Left ventricle myocardium inferior (tissue), 1 donor: ENCODE measurements at places on chromosomes 12 and 14.

- no peak for DNase-seq
These were observed 29.2 kb downstream of the RPH3A start for GRCh38 chr12:112820796-112821195.

DNA sequence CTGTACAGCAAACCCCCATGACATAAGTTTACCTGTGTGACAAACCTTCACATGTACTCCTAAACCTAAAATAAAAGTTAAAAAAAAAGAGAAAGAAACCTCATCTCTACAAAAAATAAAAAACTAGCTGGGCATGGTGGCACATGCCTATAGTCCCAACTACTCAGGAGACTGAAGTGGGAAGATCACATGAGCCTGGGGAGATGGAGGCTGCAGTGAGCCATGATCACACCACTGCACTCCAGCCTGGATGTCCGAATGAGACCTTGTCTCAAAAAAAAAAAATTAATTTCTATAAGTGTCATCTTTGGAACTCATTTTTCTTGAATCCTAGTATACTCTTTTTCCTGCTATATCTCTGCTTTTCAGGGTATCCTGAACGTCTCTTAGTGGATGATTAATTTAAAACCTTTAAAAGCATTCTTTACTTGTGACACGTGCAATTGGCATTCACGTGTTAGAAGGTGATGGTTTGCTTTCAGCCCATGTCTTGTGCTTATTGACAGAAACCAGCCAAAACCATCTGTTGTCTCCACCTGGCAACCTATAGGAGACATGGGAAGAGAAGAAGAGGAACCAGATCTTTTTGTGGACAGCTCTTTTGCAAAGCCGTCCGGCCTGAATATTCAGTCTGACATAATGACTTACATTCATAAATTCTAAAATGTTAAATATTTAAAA, 30.6 kb upstream of the PPFIBP1 start:
- no peak for DNase-seq

GRCh38 chr14:85535321-85535720, 5.4 kb downstream of the FLRT2 start:
- DNase-seq = no peak

DNA sequence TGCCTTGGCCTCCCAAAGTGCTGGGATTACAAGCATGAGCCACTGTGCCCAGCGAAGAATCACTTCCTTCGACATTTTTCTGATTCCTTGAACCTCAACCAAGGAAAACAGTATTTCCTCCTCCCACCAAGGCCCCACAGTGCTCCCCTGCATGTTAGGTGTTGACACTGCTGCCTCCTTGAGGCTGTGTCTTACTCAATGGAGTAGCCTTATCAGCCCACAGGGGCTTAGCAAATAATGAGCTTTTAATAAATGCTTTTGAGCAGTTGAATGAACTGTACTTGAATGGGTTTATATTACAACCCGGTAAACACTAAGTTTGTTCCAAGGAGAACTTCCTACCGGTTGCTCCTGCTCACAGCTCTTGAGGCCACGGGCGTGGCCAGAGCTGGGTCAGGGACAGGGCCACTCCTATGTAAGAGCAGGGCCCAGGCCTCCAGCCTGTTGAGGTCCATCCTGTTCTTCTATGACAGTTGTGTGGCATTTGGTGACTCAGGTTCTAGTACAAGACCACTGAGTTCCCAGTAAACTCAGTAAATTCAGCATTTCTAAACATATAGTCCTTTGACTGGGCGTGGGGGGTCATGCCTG, 36.8 kb upstream of the TUBA1A start:
- no peak for DNase-seq

GRCh38 chr14:49691031-49691430, 1.9 kb upstream of the KLHDC1 start:
- DNase-seq = no peak

- no peak for DNase-seq
These were observed 127.7 kb upstream of the FOXN3 start for GRCh38 chr14:89544636-89545301.

DNA sequence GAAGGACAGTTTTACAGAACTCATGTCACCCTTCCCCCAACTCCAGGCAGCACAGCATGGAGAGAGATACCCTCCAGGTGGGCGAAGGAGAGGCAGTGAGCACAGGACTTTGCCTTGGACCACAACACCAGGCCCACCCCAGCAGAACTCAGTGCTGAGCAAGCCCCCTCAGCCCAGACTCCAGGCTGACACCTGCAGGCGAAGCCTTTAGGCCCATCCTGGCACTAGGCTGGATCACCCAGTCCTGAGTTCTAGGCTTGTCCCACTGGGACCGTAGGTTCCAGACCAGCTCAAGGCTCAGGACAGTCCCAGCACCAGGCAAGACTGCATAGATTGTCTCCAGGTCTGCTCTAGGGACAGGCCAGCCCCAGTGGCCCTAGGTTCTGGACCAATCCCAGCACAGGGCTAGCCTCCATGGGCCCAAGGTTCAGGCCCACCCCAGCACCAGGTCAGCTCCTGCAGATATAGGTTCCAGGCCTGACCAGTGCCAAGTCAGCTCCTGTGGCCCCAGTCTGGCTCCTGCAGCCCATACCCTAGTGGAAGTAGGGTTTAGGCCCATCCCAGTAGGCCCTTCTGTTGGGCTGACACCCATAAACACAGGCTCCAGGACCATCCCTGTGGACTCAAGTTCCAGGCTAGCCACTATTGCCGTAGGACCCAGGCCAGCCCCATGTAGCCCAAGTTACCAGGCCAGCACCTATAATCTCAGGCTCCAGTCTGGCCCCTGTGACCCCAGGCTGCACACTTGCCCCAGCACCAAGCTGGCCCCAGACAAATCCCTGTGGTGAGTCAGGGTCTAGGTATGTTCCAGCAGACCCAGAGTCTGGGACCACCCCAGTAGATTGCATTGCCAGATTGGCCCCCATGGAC, 9.4 kb downstream of the WASHC3 start:
- DNase-seq = no peak

DNA sequence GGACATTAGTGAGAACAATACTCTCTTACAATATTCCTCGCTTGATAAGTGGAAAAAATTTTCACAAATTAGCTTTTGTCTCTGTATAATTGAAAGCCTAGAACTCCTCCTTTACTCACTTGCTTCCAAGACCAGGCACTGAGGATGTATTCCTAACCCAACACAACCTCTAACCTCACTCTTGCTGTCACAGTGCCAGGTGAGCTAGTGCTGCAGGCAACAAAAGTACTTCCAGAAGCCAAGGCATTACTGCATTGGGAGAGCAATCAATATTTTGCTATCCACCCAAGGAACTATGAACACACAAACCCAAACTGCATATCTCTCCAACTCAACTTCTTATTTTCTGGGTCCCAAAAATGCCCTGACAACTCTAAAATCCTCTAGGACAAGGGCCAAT, 1081.0 kb downstream of the VRK1 start:
- DNase-seq = peak; percentile 19

- no peak for DNase-seq
These were observed 198.7 kb downstream of the SYT1 start for GRCh38 chr12:79063258-79063657.

GRCh38 chr12:88418856-88419497, 161.3 kb downstream of the KITLG start:
- DNase-seq = no peak

- no peak for DNase-seq
These were observed 47.6 kb downstream of the TMEM132C start for GRCh38 chr12:128314611-128315010.

GRCh38 chr14:34258318-34258717, 203.7 kb downstream of the SPTSSA start:
- no peak for DNase-seq
